HS-27A (cell line): ENCODE measurements at places on chromosomes 13 and 19.

DNA sequence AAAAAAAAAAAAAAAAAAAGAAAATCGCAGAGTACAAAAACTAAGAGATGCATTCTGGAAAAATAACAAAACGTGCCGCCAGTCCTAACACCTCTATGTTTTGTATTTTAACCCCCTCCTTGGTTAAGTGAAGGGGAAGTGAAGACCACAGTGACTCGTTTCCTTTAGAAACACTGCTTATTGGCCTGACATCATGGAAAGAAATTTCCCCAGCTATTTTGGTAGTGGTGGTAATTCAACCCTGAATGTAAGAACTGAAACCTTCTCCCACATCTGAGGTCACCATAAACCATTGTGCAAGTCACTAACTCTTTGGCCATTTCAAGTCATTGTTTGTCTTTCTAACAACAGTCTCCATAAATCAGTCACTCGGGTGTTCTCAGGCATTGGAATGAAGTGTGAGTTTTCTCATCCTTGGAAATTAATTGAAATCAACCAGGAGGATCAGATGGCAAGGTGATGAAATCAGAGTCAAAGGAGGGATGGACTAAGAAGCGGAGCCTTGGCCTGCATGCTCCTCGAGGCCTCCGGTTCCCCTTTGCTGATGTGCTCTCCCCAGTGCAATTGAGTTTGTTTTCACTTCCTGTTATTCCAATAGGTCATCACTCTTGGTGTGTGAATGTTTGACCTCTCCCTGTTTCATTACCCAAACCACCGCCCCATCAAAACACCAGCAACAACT, 443.9 kb downstream of the FGF9 start:
- DNase-seq, result no peak

- DNase-seq, result no peak
Measured at GRCh38 chr13:88948501-88948900, 1277.3 kb downstream of the SLITRK5 start.

DNA sequence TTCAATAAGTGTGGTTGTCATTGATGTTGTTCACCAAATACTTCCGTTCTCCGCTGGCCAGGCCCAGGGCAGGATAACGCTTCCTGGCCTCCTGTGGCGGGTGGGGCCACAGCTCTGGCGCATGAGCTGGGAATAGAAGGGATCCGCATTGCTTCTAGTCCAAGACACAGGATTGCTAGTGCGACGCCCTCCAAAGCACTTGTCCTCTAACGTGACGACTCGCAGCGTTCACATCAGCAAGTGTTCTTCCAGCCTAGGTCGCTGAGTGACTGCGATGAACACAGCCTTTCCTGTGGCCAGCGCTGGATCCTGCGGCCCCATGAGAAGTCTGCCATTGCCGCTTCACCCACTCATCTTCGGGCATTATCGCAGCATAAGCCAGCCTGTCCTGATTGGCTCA, 39.4 kb downstream of the VSTM2B start:
- no peak for DNase-seq

- DNase-seq, result no peak
Measured at GRCh38 chr13:54965881-54966280, 1937.3 kb downstream of the OLFM4 start.

GRCh38 chr13:105595471-105595870, 940.0 kb downstream of the EFNB2 start:
- no peak for DNase-seq

DNA sequence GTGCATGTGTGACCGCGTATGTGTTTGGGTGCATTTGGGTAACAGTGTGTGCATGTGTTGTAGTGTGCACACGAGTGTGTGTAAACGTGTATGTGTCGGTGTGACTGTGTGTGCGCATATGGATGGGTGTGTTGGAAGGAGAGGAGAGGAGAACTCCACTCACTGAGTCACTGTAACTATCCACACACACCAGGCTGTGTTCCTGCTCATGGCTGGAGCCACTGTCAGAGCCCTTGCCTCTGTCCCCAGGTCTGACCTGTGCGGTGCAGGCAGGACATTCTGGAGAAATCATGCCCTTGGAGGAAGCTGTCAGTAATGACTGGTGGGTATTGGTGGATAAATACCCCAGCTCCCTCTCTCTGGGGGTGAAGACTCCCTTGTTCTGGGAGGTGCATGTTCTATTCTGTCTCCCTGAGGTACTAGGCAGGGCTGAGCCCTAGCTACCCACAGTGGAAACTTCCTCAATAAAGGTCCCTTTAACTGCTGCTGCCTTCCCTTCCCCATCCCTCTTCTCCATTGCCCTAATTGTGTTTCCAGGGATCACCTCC, 48.4 kb downstream of the CYP4F22 start:
- no peak for DNase-seq
